Memory B cell (primary cell): ENCODE measurements at places on chromosomes 1 and 21.

GRCh38 chr1:45187725-45188124 lies 18.7 kb downstream of the ZSWIM5 start:
- DNase-seq = no peak

DNA sequence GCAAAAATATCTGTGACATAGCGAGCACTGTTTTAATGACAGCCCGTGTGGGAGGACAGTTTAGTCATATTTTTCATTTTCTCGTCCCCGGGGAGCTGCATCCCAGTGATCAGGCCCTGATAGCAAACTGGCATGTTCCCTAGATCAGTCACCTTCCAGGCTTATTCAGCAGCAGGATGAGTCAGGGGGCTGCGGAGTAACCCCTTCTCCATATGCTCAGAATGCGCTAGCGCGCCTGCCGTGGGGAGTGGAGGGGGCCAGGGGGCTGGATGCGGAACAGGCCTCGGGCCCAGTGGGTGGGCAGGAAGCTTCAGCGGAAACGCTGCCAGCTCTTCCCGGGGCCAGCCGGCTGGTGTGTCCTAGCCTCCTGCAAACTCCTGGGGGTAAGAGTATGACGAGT lies 94.0 kb downstream of the KCND3 start:
- no peak for DNase-seq

- DNase-seq = no peak
These were observed 44.8 kb upstream of the KAZN start for GRCh38 chr1:14553711-14554110.

- DNase-seq = no peak
These were observed 21.2 kb upstream of the THRAP3 start for GRCh38 chr1:36203027-36203553.

DNA sequence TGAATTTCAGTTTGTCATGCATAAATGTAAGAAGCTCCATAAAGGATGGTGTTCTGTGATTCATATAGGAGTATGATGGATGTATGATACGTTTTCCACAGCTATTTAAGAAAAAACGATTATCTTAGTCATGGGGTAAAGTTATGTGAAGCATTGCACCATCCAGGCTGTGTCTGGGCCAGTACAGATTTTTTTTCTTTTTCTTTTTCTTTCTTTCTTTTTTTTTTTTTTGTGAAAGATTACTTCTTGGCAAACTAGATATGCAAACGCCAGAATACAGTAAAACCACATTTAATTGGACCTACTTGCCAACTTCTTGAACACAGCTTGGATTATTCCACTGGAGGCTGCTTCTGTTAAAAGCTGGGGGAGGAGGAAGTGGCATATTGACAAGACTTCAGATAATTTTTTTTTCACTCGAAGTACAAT lies 14.9 kb downstream of the ZBTB18 start:
- no peak for DNase-seq

DNA sequence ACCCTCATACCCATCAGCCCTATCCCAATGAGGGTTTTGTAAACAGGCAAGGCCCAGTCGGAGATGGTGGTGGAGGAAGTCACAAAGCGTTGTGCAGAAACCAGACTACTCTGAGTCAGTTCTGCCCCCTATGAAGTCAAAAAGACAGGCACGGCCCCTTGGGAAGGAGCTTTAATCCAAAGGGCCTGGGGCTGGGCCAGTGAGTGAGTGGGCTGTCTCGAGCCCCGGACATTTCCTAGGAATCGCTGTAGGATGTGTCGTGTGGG lies 442 bp upstream of the AHCYL1 start:
- no peak for DNase-seq

GRCh38 chr1:53992085-53992874 lies 25.7 kb downstream of the LDLRAD1 start:
- DNase-seq = no peak

GRCh38 chr1:224304767-224305166 lies 25.2 kb downstream of the NVL start:
- DNase-seq = no peak

- DNase-seq = no peak
These were observed 54.6 kb downstream of the F3 start for GRCh38 chr1:94486990-94487389.

DNA sequence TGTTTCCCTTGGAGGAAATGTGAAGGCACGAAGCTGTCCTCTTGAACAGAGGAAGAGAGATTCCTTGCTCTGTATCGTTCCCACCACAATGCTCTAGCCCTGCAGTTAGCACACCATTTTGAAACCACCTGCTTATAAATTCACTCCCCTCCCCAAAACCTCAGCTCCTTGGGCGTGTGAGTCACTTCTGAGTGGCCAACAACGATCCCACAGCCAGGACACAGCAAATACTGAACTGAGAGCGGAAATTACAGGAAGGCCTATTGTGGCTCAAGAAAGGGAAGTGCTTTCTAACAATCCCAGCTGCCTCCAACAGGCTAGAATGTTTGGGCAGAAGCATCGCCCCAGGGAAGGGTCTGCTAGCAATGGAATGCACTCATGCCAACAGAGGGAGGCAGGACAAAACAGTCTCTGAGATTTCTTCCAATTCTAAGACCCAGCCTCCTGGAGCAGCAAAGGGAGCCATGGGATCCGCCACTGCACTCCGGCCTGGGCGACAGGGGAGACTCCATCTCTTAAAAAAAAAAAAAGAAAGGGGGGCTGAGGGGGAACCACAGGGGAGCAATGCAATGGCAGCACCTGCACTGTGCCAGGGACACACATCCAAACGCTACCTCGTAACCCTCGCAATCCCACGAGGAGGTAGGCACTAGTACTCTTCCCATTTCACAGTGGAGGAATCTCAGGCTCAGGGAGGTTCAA lies 1.9 kb downstream of the TMEM53 start:
- DNase-seq = no peak

GRCh38 chr1:174769961-174770549 lies 229.7 kb upstream of the CACYBP start:
- peak; percentile 25 for DNase-seq

DNA sequence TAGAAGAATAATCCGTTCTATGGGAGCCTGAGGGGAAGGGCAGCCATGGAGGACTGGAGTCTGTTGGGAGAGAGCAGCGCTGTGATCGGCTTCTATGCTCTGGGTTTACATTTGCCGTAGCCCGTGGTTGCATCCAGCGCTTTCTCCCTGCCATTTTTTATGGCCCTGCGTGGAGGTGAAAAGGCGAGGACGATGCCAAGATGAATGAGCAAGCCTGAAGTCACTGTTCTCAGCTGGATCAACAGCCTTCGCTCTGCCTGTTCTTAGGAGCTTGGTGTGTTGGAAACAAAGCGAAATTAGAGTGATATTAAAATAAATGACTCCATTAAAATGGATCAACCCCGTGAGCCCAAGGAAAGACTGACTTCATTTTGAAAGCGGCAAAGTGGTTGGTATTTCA lies 120.2 kb downstream of the KCNJ6 start:
- no peak for DNase-seq

- DNase-seq = peak; percentile 54
These were observed 17.4 kb upstream of the KCNAB2 start for GRCh38 chr1:6028042-6028850.

DNA sequence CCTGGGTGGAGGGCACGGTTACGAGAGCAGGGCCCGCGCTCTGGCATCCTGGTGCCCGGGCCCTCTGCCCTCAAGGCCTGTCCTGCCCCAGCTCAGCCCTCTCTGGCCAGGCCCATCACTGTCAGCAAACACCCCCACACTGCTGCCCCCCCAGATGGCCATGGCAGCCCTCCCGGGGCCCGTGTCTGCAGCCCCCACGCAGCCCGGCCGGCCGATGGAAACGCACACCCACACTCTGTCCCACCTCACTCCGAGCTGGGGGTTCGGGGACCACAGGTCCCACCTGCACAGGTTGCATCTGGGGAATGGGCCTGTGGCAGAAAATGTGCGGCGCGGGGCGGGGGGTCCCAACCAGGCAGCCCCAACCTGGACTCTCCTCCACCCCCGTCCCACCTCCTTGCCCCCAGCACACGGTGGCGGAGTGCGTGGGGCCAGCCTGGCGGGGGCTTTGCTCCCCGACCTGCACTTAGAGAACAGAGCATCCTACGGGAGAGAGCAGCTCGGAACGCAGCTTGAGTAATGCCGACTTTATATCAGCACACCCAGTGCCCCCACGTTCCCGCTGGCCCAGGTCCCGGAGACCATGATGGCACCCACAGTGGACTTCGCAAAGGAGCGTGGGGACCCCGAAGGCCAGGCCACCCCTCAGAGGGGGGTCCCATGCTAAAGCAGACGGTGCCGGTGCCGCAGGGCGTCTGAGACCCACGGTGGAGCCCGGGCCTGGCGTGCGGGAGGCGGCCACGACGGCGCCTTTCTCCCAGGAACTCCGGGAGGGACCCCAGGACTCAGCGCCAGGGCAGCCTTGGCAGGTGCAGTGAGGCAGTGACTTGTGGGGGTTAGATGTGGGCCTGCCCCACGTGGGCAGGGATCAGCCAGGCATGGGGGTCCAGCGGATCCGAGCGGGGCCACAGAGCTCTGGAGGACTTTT lies 7.5 kb upstream of the RNF223 start:
- no peak for DNase-seq

- DNase-seq = no peak
These were observed 97.1 kb upstream of the C1orf87 start for GRCh38 chr1:60170709-60171108.

- no peak for DNase-seq
These were observed 114.5 kb downstream of the DSCAM start for GRCh38 chr21:40732253-40733023.

DNA sequence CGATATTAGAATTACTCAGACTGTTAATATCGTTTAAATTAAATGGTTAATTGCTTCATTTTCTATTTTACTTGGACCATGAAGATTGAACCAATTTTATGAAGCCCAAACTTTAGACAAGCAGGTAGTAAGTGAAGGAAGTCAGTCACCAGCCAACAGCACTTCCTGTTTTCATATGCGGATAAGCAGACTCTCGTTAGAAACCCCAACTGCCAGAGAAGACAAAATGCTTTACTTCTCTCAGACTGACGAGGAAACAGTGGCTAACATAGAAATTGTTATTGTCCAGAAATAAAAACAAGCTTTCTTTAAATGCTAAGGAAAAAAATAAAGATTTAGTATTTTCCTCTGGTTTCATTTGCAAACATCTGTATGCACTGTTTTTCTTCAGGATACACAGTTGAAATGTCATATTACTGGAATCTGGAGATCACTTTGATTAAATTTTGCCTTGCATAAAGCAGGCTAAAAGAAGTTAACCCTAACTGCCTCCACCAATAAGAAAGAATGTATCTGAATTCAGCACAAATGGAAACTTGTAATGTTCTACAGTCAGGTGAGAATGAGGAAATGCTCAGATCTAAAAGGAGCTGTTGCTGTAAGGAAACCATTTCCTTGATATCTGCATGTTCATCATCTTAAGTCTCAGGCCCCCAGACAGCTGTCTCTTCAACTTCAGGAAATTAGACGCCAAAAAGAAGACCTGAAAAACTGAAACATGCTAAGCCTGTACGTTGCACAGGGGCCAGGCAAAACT lies 129.8 kb upstream of the SAMSN1 start:
- DNase-seq = peak; percentile 17

- no peak for DNase-seq
These were observed 19.5 kb downstream of the MAPKAPK2 start for GRCh38 chr1:206704226-206704625.

DNA sequence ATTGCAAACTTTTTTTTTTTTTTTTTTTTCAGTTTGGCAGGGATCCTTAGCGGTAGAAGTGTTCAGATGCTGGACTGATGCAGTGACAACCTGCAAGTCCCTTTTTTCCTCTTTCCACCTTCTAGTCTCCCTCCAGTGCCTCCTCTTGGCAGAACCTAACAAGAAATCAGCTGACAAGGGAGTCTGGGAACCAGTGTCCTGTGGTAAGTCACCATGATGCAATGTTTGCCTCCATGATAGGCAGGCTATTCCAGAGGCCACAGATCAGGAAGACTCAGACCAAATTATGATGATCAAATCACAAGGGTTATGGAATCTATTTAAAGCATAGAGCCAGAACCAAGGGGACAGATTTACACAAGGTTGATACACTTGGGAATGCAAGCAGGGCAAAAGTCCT lies 3.0 kb upstream of the CD34 start:
- DNase-seq = no peak

GRCh38 chr1:154386643-154387352 lies 18.3 kb upstream of the IL6R start:
- DNase-seq = peak; percentile 48

GRCh38 chr1:185104083-185104482 lies 52.7 kb downstream of the TRMT1L start:
- DNase-seq = no peak

DNA sequence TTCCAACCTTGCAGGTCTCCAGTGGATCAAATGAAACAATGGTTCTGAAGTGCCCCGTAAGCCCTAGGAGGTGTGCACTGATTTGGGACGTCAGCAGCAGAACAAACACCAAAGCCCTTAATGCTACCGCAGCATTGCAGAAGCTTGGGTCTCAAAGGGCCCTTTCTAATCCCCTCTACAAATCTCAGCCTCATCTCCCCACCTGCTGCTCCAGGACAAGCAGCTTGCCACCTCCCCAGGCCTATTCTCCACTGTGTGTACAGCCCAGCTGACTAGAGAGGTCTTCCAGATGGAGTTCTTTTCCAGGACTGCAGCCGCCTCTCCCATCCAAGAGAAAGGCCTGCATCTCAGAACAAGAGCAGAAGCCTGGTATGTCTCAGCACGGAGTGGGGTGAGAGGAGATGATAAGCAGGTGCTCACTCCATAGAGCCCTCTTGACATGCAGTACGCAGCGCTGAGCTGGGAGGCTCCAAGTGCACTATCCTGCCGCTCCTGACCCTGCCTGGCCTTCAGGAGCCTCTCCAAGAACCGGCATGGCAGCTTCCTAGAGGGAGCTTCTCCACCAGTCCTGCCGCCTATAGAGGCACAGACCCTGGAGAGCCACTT lies 46.3 kb downstream of the MRPL37 start:
- no peak for DNase-seq

DNA sequence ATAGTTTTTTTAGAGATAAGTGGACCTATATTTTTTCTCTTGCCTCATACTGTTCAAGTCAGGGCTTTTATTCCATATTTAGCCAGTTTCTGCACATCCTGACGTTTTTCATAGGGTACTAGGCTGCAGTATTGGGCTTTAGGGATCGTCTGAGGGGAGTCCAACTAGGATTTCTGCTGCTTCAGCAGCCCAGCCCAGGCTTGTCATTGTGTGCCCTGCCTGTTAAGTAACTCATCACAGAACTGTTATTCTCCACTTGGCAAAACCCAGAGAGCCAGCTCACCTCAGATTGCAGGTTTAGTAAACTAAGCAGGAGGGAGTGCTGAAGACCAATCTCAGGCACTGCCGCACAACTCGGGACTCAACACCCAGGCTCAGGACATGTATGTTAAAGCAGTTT lies 2.8 kb downstream of the GALNT2 start:
- no peak for DNase-seq

- DNase-seq = no peak
These were observed 9.5 kb downstream of the RHEX start for GRCh38 chr1:206062464-206062863.
